GM12864 (cell line): ENCODE measurements at places on chromosomes 7 and 10.

DNA sequence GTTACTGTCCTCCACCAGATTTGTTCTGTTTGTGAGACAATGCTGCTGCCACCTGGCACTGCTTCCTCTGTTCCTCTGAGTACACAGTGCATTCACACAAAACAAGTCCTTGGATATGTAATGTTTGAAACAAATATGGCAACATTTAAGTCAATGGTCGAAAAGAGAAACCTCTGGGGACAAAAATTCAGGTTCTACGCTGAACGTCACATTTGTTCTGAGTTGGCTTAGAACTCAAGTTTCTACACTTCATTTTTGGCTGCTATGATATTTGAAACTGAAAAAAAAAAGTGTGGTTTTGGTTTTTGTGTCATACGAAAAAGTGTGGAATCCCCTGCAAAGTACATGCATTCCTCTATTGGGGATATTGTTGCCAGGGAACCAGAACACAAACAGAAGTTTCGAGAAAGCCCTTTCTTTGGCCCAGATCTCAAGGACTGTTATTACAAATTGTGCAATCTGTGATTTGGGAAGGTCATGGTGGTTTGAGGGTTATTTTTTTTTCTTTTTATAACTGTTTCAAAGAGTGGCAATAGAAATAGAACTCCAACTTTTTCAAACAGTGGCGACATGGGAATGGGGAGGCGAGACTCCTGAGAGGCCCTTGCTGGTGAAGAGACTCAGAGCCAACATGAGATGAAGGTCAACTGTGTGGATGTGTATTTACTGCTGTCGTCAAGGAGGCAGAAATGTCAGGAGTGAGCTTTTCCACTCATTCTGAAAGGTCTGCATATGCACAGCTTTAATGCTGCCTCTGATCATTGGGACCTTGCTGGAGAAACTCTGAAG lies 127.5 kb downstream of the CUBN start:
- no peak for DNase-seq

DNA sequence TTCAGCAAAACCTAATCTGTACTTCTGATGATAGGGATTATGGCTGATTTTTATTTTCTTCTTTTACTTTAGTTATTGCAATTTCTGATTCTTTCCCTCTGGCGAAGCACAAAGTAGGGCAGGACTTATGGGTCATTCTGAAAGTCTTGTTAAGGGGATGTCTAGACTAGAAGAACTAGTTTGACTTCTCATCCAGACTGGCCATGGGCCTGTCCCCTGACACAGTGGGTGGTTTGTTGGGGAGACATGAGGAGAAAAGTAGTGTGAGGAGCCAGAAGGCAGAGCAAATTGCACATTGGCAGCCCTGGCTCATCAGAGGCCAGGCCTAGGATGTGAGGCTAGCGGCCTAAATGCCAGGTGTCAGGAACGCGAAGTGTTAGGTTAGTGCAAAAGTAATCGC lies 152.8 kb downstream of the RTKN2 start:
- DNase-seq = no peak

- DNase-seq = no peak
Measured at GRCh38 chr7:30799976-30800661, 28.9 kb downstream of the MINDY4 start.

- no peak for DNase-seq
Measured at GRCh38 chr10:33087152-33087551, 129.1 kb upstream of the ITGB1 start.

DNA sequence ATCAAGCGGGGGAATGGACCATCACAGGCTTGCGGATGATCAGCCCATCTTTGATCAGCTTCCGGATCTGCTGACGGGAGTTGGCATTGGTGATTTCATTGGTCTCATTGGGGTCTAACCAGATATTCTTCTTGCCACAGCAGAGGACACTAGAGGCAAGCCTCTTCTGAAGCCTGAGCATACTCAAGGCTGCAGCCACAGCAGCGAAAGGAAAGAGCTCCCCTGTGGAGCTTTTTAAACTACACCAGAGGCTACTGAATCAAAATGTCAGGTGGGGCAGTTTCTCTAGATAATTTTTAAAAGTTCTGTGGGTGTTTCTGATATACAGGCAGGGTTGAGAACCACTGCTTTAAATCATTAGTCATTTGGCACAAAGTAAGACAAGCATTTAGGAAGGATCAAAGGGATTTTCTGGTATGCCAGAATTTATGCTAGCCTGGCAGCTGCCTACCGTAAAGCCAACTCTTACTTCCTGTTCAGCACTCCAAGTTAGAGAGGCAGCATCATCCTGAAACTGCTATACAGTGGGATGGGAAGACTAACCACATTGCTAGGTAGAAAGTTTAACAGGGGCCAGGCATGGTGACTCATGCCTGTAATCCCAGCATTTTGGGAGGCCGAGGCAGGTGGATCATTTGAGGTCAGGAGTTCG lies 7.0 kb downstream of the NAPEPLD start:
- DNase-seq = no peak

- no peak for DNase-seq
Measured at GRCh38 chr10:125021686-125022344, 79.9 kb downstream of the ZRANB1 start.

- DNase-seq = no peak
Measured at GRCh38 chr7:20458521-20458920, 127.8 kb downstream of the ITGB8 start.

GRCh38 chr7:100570954-100571828 lies 2.5 kb downstream of the SAP25 start:
- no peak for DNase-seq

DNA sequence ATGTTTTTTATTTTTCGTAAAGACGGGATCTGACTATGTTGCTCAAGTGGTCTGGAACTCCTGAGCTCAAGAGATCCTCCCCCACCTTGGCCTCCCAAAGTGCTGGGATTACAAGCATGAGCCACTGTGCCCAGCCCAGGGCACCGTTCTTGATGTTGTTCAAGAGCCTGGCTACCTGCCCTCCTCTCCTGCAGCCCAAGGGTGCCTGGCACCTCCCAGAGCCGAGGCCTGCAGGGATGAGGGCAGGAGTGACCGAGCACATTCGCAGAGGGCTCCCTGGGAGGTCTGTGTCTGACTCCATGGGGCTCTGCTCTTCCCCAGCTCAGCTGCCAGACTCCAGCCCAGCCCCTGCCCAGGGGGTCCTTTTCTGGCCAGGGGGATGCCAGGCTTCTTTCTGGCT lies 15.4 kb downstream of the SH2B2 start:
- DNase-seq = no peak

DNA sequence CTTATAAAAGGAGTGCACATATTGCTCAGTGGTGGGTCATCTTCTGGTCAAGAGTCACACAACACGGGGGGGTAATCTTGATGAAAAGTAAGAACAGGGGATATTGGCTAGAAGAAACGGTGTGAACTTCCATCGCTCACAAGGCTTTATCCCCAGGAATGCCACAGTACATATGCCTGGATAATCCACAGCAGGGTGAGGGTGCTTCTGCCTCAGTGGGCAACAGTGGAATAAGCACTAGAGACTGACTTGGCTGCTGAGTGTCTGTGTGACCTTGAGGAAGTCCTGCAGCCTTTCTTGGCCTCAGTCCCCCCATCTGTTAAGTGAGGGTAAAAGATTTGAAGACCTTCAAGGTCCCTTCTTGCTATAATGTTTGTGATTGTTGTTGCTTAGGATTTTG lies 44.9 kb upstream of the SHH start:
- no peak for DNase-seq

GRCh38 chr7:2087744-2088143 lies 145.0 kb downstream of the MAD1L1 start:
- DNase-seq = no peak

GRCh38 chr10:132688580-132689420 lies 97.1 kb downstream of the NKX6-2 start:
- DNase-seq = no peak

GRCh38 chr10:16527452-16527851 lies 5.8 kb upstream of the C1QL3 start:
- DNase-seq = no peak

DNA sequence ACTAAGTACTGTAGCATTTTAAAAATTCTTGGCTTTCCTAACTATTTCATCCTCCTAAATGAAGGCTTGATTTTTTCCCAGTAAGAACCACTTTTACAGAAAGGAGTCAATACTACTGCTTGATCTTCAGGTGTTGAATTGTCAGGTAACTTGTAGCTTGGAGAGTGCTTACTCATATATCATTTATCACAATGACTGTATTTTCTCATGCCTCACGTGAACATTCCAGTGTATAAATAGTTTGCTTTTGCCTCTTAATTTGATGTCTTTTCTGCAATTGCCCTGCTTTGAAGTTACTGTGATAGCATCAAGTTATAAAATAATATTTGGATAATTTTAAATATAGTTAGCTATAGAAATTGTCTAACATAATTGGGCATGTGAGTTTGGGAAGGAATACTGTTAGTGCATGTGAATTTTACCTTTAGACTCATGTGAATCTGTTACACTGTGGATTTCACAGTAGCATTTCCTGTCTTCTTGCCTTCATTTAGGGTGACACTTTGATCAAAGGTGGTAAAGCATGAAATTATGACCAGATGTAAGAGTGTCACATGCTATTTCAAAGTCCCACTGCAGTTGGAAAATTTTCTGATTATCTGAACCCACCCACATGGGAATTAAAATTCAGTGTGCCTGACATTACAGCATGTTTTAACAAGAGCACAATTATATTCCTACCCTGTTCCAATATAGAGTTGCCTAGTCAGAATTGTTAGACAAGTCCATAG lies 962.8 kb downstream of the DNAJB9 start:
- no peak for DNase-seq

DNA sequence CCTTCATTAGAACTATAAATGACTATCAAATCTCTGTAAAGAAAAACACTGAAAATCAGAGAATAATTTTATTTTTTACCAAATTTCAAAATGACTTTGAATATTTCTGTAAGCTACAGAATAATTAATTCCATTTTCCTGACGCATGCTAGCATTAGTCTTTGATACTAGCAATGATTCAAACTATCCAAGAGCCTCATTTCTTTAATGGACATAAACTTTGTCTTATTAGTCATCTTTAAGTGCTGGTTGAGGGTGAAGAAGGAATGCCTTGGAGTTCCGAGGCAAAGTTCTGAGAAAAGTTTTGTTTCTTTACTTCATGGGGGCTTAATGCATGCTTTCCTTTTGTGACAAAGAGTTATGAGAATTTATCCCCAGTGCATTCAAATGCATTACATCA lies 137.3 kb downstream of the AGMO start:
- no peak for DNase-seq

GRCh38 chr10:8444630-8445029 lies 390.1 kb downstream of the GATA3 start:
- no peak for DNase-seq

DNA sequence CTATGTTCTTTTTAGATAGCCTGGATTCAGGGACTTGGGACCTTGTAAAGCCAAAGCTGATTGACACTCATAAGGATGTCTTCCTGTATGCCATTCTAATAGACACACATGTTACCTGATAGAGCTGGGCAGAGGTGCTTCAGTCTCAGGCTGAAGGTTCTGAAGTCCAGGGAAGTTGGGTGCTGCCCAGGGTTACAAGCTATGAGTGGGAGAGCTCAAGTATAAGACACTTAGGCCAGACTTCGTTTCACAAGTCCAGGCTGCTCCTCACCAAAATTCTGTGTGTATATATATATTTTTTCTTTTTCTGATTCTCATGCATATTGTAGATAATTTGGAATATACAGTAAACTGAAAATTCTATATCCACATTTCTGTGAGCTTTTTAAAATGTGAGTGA lies 144.2 kb downstream of the HDAC9 start:
- no peak for DNase-seq

DNA sequence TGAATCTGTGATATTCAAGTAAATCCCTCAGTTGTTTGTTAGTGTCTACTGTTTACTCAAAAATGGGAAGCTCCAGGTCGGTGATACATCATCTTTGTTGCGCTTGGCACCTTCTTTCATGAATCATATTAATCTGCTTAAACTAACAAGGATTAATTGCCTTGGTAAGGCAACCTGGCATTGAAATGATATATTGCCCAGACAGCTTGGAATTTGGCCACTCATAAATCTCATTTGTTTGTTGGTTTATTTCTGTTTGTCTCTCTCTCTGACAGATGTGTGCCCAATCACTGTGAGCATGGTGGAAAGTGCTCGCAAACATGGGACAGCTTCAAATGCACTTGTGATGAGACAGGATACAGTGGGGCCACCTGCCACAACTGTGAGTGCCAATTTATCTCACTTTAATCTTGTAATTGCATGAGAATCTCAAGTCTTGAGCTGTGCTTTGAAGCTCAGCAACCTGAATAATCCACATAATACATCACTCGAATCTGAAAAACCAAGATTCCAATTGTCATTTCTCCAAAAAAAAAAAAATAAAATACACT lies 1104.8 kb upstream of the C7orf33 start:
- no peak for DNase-seq

DNA sequence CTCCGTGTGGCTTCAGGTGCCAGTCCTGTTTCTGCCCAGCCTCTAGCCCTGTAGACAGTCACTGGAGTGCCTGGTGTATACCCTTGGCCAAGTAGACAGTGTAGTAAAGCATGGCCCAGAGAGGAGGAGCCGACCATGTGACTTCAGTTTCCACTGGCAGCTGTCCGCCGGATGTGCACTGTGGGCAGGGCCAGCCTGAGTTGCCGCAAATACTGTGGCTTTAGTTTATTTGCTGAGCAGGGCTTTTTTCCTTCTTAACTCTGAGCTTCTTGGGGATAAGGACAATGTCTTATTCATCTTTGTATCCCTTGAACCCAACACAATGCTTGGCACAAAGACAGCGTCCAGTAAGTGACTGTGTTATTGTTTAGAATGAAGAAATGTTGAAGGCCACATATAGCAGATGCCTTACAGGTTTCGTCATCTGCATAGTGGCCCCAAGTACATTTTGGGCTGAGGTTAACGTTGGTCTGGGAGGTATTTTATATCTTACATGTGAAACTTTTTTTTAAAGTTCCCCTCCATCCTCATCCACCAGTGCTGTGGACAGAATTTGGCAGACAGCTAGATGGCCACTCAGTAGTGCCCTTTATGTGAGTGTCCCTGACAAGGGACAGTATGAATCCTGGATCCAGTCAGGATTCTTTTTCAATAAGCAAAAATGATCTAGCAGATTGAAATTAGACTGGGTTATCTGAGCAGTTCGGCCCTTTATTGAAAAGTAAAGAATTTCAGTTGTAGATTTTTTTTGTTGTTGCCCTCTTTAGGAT lies 40.6 kb downstream of the CYP17A1 start:
- DNase-seq = no peak

GRCh38 chr10:114634609-114634979 lies 23.5 kb downstream of the ABLIM1 start:
- no peak for DNase-seq

DNA sequence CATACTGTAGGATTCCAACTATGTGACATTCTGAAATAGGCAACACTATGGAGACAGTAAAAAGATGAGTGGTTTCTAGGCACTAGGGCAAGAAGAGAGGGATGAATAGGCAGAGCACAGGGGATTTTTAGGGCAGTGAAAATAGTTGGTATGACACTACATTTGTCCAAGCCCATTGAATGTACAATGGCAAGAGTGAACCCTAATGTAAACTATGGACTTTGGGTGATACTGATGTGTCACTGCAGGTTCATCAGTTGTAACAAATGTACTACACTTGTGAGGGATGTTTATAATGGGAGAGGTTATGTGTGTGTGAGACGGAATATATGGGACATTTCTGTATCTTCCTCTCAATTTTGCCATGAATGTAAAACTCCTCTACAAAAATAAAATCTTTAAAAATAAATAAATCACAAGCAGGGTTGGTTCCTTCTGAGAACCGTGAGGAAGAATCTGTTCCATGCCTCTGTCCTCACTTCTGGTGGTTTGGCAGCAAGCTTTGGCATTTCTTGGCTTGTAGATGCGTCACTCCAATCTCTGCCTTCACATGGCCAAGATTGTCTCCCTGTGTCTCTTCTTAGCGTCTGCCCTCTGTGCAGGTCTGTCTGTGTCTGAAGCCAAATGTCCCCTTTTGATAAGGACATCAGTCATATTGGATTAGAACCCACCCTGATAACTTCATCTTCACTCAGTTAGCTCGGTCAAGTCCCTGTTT lies 83.1 kb upstream of the AGBL3 start:
- DNase-seq = no peak
